DND-41 (cell line): ENCODE measurements at places on chromosomes 7 and 10.

DNA sequence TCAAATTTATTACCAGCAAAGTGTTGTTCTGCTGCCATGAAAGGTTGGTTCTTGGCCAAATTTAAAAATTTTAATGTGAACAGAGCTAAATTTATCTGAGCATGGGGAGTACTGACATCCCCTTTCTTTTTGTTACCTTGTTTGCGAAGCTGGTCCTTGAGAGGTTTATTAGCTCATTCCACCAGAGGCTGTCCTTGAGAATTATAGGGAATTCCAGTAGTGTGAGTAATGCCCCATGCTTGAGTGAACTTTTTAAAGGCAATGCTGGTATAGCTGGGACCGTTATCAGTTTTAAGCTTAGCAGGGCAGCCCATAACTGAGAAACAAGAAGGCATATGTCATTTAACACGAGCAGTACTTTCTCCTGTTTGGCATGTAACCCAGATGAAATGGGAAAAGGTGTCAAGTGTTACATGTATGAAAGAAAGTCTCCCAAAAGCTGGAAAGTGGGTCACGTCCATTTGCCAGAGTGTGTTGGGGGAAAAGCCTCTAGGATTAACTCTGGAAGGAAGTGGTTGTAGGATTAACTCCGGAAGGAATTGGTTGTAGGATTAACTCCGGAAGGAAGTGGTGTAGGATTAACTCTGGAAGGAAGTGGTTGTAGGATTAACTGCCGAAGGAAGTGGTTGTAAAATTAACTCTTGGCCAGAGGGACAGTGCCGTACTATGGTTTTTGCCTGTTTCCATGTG is 37.3 kb upstream of the AKR1C2 start:
- no peak for DNase-seq

DNA sequence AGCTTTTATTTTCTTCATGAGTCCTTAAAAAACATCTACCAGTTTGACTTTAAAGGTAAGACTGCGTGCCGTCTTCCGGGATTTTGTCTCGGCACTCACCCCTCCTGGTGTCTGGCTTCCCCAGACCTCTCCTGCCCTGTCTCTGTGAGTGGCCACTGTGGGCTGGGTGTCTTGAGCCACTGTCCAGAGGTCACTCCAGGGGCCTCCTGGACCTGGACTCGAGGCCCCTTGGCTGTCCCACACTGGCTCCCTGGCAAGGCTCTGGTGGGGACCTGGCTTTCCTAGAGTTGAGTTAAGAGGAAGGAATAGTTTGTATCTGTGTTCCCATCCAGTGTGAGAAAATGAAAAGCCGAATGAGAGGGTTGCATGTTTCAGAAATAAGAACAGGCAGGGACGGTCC is 95.5 kb downstream of the NKX6-2 start:
- DNase-seq, result no peak

DNA sequence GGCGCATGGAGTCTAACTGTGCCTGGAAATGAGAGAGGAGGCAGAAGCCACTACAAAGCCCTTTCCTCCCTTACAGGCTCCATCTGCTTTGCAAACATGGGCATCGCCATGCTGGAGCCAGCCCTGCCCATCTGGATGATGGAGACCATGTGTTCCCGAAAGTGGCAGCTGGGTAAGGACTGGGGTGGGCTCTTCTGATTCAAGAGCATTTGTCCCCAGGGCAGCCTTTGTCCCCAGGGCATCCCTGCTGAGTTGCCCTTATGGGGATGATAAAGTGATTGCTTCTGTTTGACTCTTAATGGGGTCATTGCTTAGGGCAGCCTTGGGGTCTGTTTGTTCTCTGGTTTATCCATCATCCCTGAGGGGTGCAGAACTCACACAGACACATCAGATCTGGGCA is 16.8 kb downstream of the SLC18A2 start:
- DNase-seq, result no peak

- no peak for DNase-seq
These were observed 417.4 kb downstream of the EXOC4 start for GRCh38 chr7:133670250-133670649.

GRCh38 chr7:45595809-45596664 is 21.9 kb downstream of the ADCY1 start:
- DNase-seq, result no peak

- no peak for DNase-seq
These were observed 3.6 kb downstream of the TMEM254 start for GRCh38 chr10:80081801-80082750.
